ENCODE measurements at places on chromosomes 5 and 9.

- no peak for DNase-seq
Measured at GRCh38 chr5:166883016-166883415, 1408.4 kb upstream of the WWC1 start.

DNA sequence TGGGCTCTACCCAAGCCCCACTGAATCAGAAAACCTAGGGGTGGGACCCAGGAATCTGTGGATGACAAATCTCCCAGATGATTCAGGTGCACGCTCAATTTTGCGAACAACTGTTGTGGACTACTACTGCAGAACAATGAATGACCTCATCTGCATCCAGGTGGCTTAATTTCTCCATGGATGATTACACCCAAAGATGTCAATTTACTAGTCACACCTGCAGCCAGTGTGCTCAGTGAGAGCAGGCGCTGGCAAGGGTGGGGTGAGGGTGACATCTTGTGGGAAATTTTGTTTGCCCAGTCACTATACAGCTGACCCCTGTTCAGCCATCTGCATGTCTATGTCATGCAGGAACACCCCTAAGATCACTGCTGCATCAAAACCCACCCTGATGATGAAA, 118.2 kb downstream of the ENTREP1 start:
- no peak for DNase-seq

- DNase-seq: no peak
Measured at GRCh38 chr9:108444400-108445358, 411.1 kb downstream of the ACTL7B start.

DNA sequence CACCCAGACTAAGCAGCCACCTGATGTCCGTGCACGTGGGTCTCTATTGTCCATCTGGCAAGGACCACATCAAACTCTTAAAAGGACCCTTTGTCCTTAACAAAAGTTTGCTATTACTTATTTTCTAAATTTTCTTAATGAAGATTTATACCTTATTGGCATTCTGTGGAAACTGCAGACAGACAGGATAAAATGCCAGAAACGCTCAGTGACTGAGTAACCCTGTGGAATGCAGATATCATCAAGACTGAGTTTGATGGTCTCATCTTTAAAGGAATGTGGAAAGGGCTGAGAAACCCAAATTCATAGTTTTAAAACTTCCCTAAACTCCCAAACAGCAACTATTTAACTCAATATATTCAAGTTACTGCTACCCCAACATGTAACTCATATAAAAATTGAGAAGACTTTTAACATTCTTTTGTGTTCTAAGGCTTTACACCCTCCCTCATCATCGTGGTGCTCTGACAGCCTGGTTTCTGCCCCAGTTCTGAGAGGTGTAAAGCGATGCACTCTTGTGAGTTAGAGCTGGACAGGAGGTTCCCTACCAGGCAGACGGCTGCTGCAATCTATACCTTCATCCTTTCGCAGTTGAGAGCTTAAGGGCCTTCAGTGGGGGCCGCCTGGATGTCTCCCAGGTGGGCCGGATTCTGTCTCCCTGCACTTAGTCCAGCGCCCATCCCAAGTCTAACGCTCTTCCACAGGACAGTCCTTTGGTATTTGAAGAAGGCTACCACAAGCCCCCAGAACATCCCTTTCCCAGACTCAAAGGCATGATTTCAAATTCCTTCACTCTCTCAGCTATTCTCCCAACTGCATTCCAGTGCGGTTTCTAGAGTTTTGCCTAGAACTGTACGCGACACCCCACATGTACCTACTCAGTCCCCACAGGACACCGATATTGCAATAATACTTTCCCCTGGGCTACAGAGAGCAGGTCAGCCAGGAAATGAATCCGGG, 68.9 kb downstream of the DAP start:
- DNase-seq: no peak

- no peak for DNase-seq
Measured at GRCh38 chr5:155064580-155064979, 51.0 kb downstream of the KIF4B start.

DNA sequence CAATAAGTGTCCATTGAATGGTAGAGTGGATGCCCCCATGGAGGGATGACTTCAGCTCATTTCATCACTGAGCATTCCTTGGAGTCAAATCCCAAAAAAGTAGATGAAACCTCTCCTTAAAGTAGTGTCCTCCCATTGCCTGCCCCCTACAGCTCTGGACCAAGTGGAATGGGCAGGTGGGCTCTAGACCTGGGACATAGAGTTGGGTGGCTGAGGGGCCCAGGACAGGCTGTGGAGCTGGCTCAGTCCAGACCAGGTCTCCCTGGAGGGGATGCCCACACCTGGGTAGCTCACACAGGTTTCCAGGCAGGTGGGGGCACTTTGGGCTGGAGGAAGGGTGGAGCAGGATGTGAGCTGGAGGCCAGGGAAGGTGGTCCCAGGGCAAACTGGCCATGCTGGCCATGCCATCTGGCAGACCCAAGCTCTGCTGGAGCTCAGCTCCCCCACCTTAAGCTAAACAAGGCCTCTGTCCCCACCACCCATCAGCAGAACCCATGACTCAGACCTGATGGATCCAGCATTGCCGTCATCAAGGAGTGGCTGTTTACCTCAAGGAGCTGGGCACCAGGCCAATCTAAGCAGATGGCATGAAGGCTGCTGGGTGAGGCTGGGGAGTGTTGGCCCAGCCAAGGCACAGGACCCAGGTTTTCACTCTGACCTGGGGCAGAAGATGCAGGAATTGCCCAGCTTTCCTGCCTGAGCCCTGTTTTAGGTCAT, 6.2 kb upstream of the SPINK4 start:
- no peak for DNase-seq

GRCh38 chr5:149493316-149493715, 57.9 kb downstream of the CSNK1A1 start:
- no peak for DNase-seq

DNA sequence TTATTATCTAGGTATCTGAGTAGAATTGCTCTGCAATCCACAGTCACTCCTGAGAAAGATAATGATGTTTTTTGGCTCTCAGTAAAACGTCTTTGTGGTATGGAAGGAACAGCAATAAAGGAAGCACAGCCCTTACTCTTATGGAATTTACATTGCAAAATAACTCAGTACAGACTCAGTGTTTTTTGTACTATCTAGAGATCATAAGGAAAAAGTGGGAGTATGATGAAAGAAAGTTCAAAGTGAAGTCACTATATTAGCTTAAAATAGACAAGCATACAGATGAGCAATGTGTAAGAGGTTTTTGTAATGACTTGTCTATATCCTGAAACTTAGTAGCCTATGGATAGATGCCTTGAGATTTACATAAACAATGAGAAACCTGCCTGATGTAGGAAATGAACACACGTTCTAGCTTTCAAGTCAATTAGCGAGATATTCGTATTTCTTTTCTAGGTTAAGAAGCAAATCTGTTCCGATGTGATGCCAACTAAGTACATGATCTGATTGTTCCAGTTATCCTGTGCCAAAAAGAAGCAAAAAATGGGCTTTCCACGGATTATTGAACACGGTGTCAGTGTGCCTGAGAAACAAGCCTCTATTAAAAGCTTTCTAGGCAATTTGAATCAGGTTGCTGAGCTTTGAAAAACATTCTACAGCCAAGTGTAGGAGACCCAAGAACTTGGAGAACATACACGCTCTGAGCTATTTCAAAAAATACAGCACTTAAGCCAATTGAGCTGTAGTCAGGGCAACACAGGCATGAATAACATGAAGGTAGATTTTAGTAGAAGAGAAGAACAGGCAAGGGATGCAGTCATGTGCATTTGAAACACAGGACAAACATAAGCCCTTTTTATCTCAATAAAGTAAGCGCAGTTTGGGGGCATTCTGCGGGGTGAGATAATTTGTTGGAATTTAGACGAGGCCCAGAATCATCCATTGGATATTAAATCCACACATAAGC, 86.3 kb upstream of the TAF11L2 start:
- no peak for DNase-seq

DNA sequence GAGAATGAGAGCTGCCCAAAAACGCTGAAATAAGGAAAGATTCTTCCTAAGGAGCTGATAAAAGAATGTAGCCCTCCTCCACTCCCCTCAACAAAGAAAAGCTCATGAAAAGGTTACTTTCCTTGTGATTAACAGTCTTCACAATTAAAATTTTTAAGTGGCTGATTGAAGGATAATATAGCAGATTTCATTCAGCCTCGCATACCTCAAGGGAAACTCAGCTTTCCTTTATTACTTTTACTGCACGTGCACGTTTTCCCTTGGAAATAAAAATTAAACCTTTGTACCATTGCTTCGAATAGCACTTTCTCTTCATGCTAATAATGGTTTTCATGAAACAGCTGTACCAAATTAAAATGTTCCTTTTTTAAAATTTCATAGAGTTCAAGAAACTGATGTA, 234.0 kb upstream of the GRAMD2B start:
- no peak for DNase-seq

DNA sequence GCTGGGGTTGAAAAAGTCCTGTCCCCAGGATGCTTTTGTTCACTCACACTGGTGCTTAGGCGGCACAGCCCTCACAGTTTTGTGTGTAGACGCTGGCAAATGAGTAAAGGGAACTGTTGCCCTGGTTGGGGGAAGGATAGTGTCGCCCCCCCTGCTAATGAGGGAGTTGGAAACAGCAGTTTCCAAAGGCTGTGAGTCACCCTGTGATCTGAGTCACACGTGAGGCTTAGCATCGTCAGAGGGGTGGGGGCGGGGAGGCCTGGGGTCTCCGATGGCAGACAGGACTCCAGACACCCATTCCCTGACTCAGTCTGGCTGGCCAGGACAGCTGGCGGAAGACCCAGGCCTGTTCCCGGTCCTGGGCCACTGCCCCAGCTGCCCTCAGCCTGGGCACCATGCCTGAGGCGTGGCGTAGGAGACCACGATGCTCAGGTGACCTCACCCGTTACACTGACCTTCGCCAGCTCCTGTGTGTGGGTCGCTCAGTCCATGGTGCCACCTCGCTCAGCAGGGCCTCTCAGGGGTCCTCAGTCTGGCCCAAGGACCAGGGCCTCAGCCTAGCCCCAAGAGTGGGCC, 2.9 kb downstream of the DNAJB5 start:
- DNase-seq: no peak

DNA sequence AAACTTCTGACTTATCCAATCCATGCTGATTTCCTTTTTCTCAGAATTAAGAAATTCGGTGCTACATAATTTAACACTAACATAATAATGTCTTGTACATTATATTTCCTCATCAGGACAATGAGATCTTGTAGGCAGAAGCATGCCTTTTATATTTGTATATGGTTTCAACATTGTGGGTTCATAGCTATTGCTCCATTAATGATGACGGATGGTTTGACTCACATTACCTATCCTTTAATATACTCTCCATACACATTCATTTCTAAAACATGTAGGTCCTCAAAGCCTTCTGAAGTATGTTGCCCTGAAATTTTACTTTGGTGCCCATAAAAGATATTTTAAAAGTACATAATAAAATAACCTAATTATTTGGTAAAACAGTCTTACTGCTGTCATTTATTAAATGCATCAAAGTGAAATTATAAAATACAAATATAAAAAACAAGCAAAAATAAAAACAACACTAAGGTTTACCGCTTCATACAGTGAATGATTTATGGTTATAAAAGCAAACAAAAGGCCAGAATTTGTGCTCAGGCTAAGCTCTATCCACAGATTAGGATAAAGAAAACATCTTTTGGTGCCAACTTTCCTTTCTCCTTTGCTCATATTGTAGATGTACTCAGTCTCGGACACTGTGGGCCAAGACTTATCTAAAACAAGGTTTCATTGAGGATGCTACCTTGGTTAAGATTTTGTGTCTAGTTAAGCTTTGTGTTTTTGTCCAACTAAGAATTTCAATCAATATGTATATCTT, 61.2 kb upstream of the GCNT4 start:
- DNase-seq: no peak

GRCh38 chr9:130917168-130917960, 20.8 kb upstream of the QRFP start:
- no peak for DNase-seq

GRCh38 chr5:79585116-79585515, 27.1 kb upstream of the TENT2 start:
- no peak for DNase-seq

DNA sequence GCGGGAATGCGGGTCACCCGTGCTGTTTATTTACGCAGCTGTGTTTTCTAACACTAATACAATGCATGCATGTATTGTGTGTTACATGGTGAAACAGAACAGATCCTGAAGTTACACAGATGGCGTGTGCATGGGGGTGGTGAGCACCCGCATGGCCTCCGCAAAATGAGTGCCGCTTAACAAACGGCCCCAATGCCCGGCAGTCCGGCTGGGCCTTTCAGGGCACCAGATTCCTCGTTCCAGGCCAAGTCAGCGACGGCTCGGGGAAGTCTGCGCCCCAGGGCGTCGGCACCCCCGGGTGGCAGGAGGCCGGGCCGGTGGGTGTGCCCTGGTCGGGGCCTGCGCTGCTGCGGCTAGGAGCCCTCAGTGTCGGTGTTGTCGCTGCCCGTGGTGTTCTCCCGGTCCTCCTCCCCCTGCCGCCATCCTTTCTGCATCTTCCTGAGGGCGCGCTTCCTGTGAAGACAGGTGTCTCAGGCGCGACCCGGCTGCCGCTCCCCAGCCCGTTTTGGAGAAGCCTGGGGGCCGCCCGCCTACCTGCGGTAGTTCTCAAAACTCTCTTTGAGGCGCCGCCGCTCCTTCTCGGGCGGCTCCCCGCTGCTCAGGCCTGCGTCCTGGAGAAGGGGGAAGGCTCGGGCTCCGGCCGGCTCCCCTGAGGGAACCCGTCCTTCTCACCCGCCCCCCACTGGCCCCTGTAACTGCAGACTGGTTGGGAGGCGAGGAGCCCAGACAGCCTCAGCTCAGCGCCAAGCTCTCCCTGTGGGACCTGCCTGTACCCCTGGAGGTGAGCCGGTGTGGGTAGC, 605 bp upstream of the DNLZ start:
- no peak for DNase-seq

DNA sequence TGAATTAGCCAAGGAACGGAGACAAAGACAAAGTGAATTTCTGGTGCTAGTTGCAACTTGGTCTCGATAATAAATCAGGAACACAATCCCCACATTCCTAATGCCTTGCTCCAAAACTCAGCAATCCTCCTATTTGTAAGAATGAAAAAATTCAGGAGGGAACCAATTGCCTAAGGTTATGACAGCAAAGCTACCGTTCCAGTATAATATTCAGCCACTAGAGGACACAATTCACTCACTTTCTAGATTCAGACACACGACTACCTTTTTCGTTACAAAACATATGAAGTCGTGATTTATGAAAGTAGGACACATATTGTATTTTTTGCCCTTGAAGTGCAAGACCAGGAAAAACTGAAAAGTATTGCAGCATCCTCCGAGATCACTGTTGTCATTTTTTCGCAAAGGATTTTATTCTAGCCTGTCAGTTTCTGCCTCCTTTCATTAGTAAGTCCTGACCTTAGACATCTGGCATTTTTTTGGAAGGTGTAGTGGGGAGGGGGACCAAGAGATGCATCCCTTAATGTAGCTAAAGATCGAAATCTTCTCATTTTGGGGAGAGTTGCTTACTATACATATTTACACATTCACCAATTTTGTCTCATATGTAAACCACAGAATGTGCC, 133.1 kb downstream of the DOCK8 start:
- no peak for DNase-seq

GRCh38 chr5:170288151-170288550, 9.4 kb downstream of the LCP2 start:
- no peak for DNase-seq

GRCh38 chr5:169811023-169811422, 169.3 kb downstream of the INSYN2B start:
- DNase-seq: no peak

GRCh38 chr9:113956901-113957300, 80.8 kb downstream of the ZNF618 start:
- DNase-seq: no peak

GRCh38 chr5:124617787-124618186, 128.7 kb downstream of the ZNF608 start:
- DNase-seq: no peak

All from stimulated activated CD8-positive, alpha-beta memory T cell treated with anti-CD3 and anti-CD28 coated beads, Interleukin-15, amount 100 ng/mL, for 48 hours (primary cell).